ENCODE measurements at places on chromosomes 5 and 9. TPM values are rescaled to one million over a fixed set of nuclear protein-coding genes. Genes with fewer than 3 reads are reported as not detected.

GRCh38 chr9:131656356-131657036 lies 83.4 kb downstream of the RAPGEF1 start:
- DNase-seq = peak; percentile 84

DNA sequence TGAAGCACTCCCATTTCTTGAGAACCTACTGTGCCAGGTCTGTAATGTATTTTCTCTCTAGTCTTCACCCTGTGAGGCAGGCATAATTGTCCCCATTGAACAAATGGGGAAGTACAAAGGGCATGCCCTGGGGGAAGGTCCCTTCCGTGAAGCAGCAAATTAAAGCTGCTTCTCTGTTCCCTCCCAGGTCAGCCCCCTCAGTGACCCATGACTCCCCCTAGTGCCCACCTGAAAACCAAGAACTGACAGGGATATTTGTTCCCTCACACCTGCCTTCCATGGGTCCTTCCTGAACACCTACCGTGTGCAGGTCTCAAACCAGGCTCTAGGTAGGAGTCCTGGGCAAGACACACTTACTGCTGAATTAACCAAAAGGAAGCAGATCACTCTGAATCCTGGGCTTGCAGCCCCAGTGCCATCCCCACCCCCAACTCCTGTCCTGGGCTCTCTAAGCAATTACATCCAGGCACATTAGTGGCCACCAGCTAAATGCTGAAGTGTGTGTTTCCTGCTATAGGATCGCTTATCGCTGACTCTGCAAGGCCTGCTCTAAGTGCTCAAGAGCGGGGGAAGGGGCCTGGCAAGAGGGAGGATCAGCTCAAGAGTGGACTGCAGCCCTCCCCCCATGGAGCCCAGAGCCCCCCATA lies 254.8 kb downstream of the CDK5RAP2 start:
- no peak for DNase-seq

DNA sequence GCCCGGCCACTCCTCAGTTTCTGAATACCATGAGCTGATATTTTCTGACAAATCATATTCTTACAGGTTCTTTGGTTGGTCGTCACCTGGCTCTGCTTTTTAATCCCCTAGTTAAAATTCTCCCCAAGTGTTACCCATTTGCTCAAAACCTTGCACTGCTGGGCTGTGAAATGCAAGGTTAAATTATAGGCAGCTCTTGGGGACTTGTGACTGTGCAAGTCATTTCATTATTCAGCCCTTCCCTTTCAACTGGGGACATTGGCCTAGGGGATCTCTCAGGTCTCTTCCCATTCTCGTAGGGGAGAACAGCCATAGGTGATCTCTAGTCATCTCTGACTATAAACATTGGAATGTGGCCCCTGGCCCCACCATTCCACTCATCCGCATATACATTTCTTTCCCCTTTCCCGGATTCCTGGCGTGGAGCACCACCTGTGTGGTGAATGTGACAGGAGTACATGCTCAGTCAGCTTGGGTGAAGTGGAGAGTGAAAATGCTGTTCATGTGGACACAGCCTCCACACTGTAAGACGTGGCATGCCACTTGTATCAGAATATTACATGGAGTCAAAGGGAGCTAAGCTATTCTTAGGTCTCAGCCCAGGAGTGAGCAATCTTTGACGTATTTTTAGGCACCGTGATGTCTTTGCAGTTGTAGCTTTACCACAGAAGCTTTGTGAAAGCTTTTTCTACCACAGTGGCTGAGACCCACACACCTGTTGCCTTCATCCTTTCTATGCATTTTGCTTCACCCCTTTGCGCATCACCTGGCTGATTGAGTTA lies 386.7 kb downstream of the KDM4C start:
- no peak for DNase-seq

Gene IL4
- total RNA-seq = not detected
